Karpas-422 (cell line): ENCODE measurements at places on chromosomes 4 and X. TPM values are rescaled to one million over a fixed set of nuclear protein-coding genes. Genes with fewer than 3 reads are reported as not detected.

GRXCR1 gene
- total RNA-seq = not detected in 2 replicates

TEX13B gene
- total RNA-seq = not detected in 2 replicates

CPLX1 gene
- total RNA-seq = 0.40 and 3.1 TPM in 2 replicates

GRCh38 chrX:22730542-22730941 is 269.2 kb upstream of the DDX53 start:
- DNase-seq = no peak

GRCh38 chrX:100830143-100830542 is 10.0 kb downstream of the CSTF2 start:
- DNase-seq = no peak

DNA sequence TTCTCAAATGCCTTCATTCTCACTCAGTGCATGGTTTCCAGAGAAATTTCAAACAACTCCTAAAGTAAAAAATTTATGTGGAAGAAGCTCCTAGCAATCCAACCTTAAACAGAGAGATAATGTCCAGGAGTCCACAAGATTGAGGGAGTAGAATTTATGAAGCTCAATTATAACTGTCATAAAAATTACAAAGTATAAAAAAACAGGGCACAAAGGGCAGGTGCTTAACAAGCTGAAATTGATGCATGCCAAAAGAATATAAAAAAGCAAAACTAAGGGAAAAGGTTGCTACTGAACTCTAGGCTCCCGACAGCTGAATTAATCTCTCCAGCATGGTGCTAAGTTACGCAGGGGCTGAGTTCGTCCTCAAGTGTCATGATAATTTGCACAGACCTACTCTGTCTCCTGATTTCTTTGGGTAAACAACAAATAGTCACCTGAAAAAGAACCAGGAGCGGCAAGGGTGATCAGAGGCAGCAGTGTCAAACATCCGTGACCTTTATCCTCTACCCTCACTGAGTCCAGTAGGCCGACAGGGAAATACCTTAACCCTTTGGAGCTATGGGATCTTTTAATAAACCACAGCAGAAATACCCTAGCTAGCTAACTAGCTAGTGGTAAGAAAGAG is 47.2 kb upstream of the RELL1 start:
- no peak for DNase-seq

DNA sequence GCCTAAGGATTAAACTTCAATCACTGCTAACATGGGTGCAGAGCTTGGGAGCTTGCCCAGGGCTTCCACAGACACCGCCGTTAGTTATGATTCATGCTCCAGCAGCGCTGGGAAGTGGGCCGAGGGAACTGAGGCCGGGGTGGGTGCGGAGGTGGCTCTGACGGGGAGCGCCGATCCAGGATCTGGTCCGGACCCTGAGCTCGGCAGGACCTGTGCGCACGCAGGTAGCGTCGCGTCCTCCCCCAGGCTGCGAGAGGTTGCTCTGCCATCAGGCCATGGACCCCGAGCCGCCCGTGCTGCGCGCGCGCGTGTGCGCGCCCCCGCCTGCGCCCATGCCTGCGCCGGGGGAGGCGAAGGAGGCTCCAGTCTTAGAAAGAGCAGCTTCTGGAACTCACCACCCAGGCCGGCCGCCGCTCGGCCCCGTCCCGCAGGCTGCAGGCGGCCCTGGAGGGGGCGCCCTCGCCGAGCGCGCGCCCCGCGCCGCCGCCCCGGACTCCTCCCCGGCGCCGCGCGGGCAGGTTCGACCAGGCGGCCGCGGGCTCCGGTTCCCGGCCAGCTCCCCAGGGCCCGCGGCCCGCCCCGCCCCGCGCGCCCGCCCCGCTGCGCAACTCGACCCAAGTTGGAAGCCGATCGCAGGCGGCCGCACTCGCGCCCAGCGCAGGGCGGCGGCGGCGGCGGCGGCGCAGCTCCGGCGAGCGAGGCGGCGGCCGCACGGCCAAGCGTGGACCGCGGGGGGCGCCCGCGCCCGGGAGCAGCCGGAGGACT is 732 bp upstream of the ADRA2C start:
- no peak for DNase-seq

- no peak for DNase-seq
These were observed 298.5 kb upstream of the AADAT start for GRCh38 chr4:170388255-170388654.

- DNase-seq = no peak
These were observed 108.5 kb downstream of the PHKA2 start for GRCh38 chrX:18875256-18875878.

GRCh38 chr4:153706519-153706918 is 22.4 kb downstream of the TLR2 start:
- no peak for DNase-seq

GRCh38 chrX:47706575-47706974 is 47.6 kb upstream of the UXT start:
- DNase-seq = no peak
